T1000 (cell line): ENCODE measurements at places on chromosomes 3 and 15.

- no peak for DNase-seq
Observed at GRCh38 chr3:52845157-52845556, 10.3 kb upstream of the MUSTN1 start.

DNA sequence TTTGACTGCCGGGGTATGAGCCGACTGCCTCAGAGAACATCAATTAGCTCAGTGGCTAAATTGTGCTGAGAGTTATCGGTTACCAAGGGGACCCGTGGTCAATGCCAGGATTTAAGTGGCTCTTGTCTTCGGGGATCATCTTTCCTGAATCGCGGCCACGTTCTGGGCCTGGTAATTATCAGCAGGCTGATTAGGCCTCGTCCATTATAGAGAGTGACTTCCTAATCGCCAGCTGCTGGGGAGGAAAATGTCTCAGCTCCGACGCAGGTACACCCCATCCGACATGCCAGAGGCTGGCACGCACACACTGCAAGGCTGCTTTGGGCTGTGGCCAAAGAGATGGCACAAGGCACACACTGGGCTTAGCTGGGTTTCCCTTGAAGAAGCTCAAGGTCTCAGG is 10.6 kb downstream of the TRH start:
- DNase-seq: no peak

DNA sequence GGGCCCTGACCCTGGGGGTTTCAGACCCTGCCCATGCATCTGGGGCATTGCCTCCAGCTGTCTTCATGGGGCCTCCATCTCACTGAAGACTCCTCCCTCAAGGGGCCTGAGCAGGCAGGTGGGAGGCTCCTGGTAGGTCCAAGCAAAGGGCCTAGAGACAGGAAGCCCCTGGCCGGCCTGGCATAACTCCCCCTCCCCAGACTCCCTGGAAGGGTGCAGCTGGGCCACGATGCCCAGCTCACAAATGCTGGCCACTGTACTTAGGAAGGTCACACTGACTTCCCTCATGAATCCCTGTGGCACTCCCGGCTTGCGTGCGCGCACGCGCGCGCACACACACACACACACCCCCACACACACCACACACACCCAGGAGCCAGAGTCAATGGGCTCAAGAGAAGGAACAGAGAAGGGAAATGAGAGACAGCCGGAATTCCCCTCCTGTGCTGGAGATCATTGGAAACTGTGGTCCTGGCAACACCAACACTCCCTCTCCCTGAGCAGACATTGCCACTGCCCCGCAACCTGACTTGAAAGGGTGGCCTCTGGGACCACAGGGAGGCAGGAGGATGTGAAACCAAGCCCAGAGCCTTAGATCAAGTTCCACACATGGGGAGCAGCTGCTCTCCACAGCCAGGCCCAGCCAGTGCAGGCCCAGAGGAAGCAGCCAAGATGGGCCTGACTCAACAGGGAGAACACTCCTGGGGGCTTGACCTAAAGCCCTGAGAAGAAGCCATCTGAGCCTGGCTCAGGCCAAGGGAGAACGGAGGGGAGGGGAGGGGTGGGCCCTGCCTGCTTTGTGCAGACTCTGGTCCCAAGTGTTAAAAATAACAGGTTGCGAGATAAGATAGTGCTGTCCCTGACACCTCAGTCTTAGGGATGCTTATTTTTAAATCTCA is 69.7 kb downstream of the SCN5A start:
- DNase-seq: no peak

- DNase-seq: no peak
Observed at GRCh38 chr3:39550354-39551051, 83.0 kb downstream of the MOBP start.

DNA sequence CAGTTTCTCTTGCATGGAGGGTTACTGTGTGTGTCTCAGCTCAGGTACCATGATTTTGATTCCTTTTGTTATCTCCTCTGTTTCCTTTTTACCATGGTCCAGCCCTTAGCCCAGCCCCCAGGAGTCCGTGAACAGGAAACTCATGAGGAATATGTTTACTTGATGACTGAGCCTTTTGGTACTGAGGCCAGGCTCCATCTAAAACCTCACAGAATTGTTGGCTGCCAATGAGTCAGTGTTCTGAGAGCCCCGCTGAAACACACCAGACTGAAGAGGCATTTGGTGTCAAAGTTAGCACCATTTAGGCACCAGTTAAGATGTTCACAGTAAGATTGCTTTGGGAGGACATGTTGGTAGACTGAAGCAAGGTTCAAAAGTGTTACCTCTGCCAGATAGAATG is 80.9 kb downstream of the DGKG start:
- DNase-seq: no peak

DNA sequence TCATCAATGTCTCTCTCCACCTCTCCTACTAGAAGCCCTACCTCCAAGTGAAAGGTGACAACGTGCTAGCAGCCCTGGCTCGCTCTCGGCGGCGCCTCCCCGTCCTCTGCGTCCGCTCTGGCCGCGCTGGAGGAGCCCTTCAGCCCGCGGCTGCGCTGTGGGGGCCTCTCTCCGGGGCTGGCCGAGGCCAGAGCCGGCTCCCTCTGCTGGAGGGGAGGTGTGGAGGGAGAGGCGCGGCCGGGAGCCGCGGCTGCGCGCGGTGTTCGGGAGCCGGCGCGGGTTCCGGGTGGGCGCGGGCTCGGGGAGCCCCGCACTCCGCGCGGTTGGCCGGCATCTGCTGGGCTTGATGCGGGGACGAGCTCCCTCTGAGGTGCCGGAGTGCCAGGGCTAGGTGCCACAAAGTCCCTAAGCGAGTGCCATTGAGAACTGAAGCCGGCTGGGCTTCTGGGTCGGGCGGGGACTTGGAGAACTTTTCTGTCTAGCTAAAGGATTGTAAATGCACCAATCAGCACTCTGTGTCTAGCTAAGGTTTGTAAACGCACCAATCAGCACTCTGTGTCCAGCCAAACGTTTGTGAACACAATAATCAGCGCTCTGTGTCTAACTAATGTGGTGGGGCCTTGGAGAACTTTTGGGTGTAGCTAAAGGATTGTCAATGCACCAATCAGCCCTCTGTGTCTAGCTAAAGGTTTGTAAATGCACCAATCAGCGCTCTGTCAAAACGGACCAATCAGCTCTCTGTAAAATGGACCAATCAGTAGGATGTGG is 84.8 kb upstream of the ARRDC4 start:
- DNase-seq: peak; percentile 32

DNA sequence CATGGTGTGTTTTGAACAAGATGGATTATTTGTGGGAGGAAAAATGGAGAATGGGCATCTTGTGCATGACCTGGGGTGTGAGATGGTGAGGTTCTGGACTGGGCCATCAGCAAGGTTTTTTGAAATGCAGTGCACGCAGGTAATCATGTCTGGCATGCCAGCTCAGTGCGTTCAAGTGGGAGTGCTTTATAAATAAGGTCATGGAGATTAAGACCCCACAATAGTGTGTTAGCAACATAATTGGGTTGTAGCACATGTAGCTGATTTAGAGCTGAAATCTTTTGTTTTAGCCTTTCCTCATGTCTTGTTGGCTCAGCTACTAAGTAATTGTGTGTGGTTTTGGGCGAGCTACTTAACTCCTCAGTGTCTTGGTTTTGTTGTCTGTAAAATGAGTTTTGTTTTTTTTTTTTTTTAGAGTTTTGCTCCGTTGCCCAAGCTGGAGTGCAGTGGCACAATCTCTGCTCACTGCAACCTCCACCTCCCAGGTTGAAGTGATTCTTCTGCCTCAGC is 3.9 kb upstream of the CACNA1D start:
- DNase-seq: no peak

- DNase-seq: no peak
Observed at GRCh38 chr15:40367371-40367685, 9.3 kb downstream of the DISP2 start.

DNA sequence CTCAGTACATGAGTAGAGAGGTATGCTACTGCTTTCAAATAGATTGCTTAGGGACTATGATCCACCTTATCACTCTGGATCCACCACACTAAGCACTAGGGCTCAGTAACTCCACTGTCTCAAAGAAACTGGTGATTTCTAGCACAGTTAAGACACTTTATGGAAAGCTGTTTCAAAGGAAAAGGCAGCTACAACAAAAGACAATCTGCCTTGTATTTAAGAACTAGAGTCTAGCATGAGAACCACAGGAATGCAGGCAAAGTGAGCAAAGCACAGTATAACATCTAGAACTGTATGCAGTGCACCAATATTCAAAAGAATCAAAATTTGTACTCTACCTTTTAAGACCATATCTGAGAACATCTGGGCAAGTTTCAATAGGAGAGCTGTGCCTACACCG is 17.9 kb downstream of the TFRC start:
- no peak for DNase-seq

DNA sequence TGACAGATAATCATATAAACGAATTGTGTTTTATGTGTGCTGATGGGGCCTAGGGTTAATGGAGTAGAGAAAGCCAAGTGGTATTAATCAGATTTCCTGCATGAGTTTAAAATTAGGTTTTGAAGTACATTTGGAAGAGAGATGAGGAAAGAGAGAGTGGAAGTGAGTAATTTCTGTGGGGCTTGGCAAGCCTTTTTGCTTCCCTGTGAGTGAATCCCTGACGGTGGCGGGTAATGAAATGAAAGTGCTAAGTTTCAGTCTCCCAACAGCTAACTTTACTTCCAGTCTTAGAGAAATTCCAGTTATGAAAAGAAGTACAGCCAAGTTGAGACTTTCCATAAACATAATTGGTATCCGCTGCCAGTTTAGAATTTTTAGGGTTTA is 139.4 kb downstream of the BBX start:
- DNase-seq: no peak

- DNase-seq: no peak
Observed at GRCh38 chr3:25812644-25813043, 22.8 kb downstream of the OXSM start.

DNA sequence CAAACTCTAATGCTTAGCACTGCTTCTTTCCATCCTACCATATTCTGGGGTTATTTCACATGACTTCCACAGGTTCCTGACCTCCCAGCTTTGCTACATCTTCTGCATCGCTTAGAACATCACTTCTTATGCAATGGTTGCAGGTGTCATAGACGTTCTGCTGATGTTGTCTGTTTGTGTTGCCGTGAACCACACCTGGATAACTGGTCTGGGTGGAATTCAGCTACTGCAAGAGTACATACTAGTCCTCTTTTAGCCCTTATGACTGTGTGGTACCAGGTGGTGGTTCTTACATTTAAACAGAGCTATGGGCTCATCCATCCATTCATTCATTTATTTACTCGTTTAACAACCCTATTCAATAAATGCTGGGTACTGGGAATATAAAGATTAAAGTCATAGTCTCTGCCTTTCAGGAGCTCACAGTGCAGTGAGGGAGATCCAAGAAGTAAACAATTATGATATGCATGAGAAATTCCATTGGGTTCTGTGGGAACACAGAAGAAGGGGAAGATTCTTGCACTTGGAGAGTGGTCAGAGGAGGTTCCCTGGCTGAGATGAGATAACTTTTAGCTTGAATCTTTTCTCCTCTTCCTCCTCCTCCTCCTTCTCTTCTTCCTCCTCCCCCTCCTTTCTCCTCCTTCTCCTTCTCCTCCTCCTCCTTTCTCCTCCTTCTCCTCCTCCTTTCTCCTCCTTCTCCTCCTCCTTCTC is 30.8 kb downstream of the TMEM45A start:
- no peak for DNase-seq

- DNase-seq: no peak
Observed at GRCh38 chr3:58973796-58974195, 76.0 kb downstream of the CFAP20DC start.

- no peak for DNase-seq
Observed at GRCh38 chr3:178750639-178751300, 214.5 kb downstream of the KCNMB2 start.

GRCh38 chr3:23979569-23979968 is 34.5 kb downstream of the NR1D2 start:
- no peak for DNase-seq

- no peak for DNase-seq
Observed at GRCh38 chr3:61315871-61316270, 64.6 kb upstream of the FHIT start.

DNA sequence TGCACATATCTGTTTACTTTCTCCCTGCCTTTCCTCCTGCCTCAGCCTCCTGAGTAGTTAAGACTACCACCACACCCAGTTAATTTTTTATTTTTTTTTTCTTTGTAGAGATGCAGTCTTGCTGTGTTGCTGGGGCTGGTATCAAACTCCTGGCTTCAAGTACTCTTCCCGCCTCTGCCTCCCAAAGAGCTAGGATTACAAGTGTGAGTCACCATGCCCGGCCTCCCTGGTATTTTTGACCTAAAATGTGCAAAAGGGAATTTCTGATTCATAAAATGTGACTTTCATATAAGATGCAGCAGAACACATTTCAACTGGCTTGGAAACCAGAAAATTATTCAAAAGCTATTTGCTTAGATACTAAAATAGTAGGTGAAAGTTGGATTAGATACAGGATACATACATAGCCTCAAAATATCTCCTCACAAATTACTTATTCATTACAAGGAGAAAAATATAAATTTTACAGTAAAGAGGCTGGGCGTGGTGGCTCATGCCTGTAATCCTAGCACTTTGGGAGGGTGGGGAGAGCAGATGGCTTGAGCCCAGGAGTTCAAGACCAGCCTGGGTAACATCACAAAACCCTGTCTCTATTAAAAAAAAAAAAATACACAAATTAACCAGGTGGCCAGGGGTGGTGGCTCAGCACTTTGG is 32.0 kb downstream of the MAP4 start:
- DNase-seq: peak; percentile 34

- no peak for DNase-seq
Observed at GRCh38 chr3:114746502-114746901, 400.6 kb downstream of the ZBTB20 start.

DNA sequence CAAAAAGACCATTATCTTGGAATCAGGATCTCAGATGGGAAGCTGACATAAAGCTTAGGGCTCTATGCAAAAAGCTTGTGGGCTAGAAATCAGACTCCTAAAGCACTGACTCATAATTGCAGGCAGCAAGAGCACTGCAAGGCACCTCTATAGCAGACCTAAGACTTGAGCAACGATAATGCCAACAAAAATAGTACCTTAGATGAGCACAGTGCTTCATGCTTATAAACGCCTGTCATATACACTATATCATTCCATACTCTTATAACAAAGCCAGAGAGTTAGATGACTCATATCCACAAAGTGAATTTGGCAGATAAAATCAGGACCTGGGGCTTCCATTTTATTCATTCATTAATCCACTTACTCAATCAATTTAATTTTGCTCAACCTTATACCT is 560.8 kb downstream of the MCTP2 start:
- no peak for DNase-seq

- DNase-seq: no peak
Observed at GRCh38 chr3:72128921-72129320, 344.0 kb upstream of the PROK2 start.

GRCh38 chr15:96367311-96368200 is 37.1 kb downstream of the NR2F2 start:
- DNase-seq: no peak
